ENCODE measurements at places on chromosomes 11 and 22.

GRCh38 chr11:2271327-2272227 is 1.2 kb upstream of the ASCL2 start:
- DNase-seq: no peak

DNA sequence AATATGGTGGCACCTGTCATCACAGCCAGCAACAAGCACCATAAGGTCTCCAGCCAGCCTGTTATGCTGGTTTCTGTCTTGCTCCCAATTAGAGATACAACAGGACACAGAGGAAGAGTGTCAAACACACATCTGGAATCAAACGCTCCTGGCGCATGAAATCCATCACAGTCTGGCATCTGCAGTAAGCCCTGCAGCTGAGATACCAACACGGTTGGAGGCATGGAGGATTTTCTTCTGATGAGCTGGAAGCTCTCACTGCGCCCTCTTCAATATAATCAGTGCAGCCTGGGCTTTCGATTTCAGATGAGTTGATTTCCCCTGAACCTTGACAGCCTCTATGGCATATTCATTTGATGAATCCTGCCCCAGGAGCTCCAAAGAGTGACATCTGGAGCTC is 27.8 kb upstream of the CARS1 start:
- no peak for DNase-seq

GRCh38 chr11:2466869-2467694 is 22.3 kb downstream of the KCNQ1 start:
- DNase-seq: no peak

- no peak for DNase-seq
Observed at GRCh38 chr11:79374727-79375126, 66.1 kb downstream of the TENM4 start.

DNA sequence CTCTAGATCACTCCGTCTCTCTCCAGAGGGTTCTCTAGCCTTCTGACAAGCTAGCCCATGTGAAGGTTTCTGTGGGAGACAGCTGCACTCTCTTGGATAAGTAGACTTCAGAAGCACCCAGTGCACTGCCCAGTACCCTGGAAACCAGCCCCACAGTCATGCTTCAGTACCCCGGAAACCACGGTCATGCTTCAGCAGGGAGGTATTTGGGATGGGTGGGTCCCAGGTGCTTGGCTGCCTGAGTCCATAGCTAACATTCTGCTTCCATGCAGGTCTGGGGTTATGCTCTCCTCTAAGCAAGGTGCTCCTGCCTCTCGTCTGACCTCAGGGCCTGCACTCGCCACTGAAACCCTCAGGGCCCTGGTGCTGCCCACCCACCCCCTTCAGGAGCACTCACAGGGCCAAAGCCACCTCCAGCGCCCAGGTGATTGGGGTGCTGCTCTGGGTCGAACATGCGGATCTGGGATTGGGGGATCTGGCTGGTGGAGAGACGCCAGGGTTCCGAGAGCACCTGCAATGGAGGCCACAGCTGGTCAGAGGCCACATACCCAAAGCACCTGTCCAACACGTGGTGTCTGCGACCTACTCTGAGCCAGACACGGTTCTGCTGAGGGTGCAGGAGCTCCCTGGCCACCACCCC is 7.3 kb upstream of the SYCE3 start:
- no peak for DNase-seq

DNA sequence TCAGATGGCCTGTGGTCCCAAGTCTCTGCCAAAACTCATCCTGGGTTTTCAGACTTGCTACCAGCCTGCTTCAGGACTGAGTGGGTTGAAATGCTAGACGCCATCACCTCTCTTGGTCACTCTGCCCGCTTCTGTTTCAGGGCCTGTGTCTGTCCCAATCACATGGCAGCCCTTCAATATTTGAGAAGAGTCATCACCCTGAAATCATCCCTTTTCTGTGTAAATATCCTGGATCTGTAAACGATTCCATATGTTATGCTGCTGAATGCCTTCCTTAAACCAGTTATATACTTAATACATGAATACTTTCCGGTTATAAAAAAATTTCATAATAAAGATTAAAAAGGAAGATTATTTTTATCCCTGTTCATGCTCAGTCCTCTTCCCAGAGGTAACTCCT is 39.8 kb upstream of the TLCD5 start:
- DNase-seq: peak; percentile 43

DNA sequence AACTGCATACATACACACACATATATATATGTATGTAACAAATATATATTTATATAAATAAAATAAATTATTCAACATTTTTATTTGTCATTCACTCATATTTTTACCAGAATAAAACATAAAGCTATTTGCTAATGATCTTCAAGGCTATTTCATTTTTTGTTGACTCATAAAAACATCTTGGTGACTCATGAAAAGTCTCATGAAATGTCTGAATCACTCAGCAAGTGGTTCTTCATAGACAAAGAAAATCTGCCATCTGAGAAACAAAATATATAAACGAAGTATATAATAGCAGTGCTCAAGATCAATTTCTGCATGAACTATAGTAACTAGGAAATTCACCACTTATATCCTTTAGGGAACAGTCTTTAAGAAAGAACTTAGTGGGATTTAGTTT is 764.8 kb upstream of the FAT3 start:
- peak; percentile 1 for DNase-seq

GRCh38 chr11:1201395-1202153 is 21.3 kb upstream of the MUC5B start:
- no peak for DNase-seq

- DNase-seq: peak; percentile 33
Observed at GRCh38 chr11:28342716-28343115, 234.5 kb downstream of the METTL15 start.

GRCh38 chr22:34055525-34056200 is 135.4 kb upstream of the LARGE1 start:
- DNase-seq: no peak

DNA sequence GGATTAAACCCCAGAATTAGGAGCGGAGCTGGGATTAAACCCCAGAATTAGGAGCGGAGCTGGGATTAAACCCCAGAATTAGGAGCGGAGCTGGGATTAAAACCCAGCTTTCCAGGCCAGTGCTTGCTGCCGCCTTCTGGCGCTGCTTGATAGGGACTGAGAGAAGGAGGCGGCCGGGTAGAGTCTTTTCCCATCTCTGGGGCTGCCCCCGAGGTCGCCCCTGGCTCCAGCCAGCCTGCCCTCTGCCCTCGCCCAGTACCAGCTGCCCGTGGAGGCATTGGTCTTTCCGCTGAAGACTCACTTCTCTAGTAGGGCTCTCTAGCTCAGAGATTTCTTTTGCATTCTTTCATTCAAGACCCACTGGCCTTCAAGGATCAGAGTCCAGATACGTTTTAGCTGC is 5.2 kb downstream of the TRMU start:
- no peak for DNase-seq

DNA sequence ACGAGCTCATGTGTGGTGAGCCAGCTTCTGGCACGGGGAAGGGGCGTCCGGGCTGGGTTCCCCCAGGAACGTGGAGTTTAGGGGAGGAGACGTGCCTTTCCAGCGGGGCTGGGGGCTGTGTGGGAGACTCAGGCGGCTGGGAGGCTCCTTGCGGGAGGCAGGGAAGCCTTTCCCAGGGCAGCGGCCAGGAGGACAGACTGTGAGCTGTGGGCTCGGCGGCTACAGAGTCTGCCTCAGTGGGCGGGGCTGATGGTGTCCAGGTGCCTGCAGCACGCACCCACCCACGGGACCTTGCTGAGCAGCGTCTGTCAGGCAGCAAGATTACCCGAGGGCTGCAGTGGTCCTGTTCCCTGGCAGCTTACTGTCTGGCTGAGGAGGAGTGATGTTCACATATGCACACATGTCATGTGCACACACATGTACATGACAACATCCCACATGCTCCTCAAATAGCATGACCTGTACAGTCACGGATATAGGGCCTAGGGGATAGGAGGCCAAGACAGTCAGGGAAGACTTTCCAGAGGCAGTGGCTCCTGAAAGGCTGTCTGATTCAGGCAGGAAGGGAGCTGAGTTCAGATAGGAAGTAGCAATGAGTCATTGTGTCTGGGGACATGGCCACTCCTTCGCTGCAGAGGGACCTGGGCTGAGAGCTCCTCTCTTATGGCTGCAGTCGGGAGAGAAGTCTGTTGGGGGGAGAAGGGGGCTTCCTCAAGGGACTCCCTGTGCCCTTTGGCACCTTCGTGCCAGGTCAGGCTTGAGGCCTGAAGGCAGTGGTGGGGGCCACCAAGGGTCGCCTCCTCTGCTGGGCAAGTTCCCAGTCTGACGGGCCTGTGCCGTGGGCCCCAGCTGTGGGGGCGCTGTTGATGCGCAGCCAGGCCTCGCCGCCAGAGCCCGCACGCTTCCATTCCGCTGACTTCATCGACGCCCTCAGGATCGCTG is 23.3 kb upstream of the PPP6R3 start:
- peak; percentile 87 for DNase-seq

- no peak for DNase-seq
Observed at GRCh38 chr22:31962387-31963125, 18.2 kb downstream of the YWHAH start.
